ENCODE measurements at places on chromosomes 1 and 21.

GRCh38 chr1:180973369-180973768 is 49.3 kb downstream of the STX6 start:
- no peak for DNase-seq

GRCh38 chr21:17789069-17789468 is 30.1 kb downstream of the C21orf91 start:
- no peak for DNase-seq

DNA sequence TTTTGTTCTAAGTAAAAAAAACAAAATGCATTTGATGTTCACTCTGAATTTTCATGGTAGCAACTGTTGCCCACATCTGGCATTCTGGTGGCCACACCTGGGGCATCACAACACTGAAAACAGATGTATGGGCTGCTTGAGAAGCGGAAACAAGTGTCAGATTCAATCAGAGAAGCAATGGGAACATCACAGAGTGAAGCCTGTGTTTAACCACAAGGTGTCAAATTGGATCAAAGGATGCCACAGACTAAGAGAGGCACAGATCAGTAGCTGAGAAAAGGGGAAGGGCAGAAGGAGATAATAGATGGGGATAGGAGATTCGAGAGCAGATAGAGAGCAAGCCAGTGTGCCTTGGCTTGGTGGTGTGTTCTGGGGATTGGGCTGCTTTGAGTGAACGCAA is 49.8 kb upstream of the MTF2 start:
- no peak for DNase-seq

DNA sequence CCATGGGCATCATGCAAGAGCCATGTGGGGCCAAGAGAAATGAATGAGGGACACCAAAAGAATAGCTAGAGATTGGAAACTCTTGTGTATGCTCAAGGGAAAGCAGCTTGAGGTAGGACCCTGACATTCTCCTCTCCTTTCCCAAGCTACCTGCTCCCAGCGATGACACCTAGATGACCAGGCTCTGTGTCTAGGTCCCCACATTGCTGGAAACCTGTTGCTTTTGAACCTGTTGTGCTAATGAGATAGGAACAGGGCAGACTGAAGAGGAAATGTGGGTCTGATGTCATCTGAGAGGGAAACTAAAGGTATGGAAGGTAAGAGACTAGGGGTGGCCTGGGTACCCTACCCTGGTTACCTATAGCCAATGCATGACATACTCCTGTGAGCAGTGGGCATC is 1.8 kb downstream of the FMOD start:
- DNase-seq, result no peak

- DNase-seq, result no peak
Observed at GRCh38 chr1:225899044-225899925, 10.3 kb upstream of the LEFTY1 start.

DNA sequence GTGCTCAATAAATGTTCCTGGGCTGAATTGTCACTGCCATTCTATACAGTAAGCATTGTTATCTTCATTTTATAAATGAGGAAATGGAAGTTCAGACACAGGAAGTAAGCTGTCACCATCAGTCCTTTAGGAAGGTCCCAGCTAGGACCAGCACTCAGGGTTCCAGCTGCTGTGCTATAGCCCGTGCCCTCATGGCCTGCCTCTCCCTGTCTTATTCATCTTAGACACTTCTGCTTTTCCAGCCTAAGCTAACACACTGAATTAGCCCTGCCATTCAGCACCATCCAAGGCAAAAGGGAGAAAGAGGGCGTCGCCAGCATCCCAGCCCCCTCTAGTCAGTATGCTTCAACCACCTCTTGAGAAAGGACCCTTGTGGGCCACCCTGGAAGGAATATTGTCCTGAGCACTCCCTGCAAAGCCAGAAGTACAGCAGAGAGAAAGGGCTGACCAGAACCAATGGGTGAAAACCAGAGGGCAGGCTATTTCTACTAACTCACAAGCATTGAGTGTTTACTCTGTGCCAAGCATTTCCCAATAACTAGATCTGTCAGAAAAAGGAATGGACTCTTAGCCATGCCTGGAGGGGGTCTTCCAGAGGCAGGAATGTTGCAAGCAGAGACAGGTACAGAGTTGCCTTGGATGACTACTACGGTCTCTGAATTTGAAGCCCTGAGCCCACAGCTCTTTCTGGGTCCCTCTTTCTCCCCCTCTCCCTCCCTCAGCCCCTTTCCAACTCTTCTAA is 77.9 kb upstream of the NFIA start:
- DNase-seq, result peak; percentile 50

- no peak for DNase-seq
Observed at GRCh38 chr1:221200464-221200863, 321.2 kb downstream of the HLX start.

- no peak for DNase-seq
Observed at GRCh38 chr1:21867451-21867996, 55.5 kb downstream of the LDLRAD2 start.

- DNase-seq, result no peak
Observed at GRCh38 chr21:24076179-24076578, 1531.1 kb downstream of the MRPL39 start.

DNA sequence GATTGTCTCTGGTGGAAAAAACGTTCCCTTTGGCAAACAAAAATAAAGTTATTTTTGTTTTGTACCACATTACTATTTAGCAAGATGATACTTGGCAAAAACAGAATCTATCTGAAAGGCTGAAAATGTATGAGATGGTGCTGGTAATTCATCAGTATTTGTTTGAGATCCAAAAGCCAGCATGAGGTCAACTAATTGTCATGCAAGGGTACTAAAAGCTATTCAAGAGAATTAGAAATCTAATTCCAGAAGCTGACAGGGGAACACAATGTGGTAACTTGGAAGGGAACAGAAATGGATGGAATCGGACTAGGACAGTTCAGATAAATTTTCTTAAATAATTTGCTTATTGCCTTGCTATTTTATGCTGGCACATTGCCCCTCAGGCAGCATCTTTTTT is 263.8 kb downstream of the KCNT2 start:
- no peak for DNase-seq

DNA sequence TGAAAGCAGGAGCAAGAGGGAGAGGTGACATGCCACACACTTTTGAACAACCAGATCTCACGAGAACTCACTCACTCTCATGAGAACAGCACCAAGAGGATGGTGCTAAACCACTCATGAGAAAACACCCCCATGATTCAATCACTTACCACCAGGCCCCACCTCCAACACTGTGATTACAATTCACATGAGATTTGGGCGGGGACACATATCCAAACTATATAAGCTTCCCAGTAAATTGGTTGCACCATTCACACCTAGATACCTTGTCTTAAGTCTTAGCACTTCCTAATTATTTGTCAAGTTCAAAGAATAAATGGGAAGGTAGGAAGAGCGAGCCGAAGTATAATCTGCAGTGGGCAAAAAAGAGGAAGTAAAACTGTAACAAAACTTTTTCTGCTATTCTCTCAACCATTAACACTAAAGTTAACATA is 34.3 kb downstream of the AMY1C start:
- no peak for DNase-seq

DNA sequence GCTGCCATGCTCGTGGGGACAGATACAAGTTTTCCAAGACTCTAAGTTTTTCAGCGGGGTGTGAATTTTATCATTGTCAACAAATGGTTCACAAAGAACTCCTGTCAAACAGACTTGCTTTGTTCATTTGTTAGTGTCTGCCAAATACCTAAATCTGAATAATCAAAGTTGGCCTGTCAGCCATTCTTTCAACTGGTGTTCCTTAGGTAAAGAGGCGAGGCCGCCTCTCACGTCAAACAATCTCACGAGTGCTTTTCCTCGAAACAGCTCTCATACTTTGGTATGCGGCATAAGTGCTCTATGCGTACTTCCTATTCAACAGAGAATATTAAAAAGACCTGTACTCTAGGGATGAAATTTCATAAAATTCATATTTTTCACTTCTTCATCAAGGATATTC is 51.4 kb upstream of the KANK4 start:
- peak; percentile 12 for DNase-seq

DNA sequence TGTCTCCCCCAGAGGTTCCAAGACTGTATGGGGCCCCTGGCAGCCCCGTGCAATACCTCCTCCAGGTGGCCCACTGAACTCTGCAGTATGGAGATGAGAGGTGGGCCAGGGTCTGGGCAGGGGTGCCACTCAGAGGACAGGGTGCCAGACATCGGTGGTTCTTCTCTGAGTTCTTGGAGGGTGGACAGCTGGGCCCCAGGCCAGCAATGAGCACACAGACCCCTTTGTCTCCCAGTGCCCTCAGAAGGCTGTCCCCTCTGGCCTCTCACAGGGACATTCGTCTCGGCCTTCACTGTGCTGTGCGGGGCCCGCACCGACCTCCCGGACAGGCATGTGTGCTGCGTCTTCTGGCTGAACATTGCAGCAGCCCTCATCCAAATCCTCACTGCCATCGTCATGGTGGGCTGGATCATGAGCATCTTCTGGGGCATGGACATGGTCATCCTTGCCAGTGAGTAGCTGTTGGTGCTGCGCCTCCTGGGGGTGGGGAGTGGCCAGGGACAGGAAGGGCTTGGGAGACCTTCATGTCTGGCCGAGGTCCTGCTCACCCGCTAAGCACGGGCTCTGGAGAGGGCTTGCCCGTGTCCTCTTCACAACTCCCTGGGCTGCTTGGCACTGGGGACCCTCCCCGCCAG is 48.1 kb downstream of the STUM start:
- DNase-seq, result no peak

DNA sequence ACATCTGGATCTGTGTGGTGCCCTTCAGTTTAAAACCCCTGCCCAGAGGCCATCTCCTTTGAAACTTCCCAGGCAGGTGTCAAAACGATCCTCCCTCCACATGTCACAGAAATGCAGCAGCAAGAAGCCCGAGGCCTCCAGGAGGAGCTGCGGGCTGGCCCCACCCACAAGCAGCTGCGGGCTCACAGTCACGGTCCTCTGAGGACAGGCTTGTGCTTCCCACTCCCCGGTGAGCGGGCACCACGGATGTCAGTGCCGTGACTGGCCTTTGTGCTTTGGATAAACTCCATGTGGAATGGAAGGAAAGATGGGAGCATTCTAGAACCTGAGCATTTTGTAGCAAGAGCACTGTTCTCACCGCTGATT is 65.8 kb downstream of the SIK1 start:
- DNase-seq, result no peak

- DNase-seq, result no peak
Observed at GRCh38 chr1:110348050-110348449, 8.9 kb downstream of the RBM15 start.

GRCh38 chr1:50497007-50497406 is 73.8 kb upstream of the DMRTA2 start:
- no peak for DNase-seq
